ENCODE measurements at places on chromosomes 7 and 10.
A peak's percentile ranks its signal among the peaks of the same experiment; 100 is the strongest.

GRCh38 chr7:75872073-75872782, 6.6 kb upstream of the RHBDD2 start:
- no peak for DNase-seq

- DNase-seq = no peak
Observed at GRCh38 chr7:25846722-25847121, 305.3 kb upstream of the NFE2L3 start.

DNA sequence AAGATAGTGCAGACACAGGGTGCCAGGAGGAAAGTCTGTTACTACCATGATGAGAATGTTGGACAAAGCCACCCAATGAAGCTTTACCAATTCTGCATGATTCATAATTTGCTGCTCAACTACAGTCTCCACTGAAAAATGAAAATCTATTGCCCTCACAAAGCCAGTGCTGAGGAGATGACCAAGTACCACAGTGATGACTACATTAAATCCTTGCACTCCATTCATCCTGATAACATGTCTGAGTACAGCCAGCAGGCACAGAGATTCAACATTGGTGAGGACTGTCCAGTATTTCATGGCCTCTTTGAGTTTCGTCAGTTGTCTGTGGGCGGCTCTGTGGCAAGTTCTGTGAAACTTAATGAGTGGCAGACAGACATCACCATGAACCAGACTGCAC, 144.0 kb downstream of the PLCE1 start:
- no peak for DNase-seq

DNA sequence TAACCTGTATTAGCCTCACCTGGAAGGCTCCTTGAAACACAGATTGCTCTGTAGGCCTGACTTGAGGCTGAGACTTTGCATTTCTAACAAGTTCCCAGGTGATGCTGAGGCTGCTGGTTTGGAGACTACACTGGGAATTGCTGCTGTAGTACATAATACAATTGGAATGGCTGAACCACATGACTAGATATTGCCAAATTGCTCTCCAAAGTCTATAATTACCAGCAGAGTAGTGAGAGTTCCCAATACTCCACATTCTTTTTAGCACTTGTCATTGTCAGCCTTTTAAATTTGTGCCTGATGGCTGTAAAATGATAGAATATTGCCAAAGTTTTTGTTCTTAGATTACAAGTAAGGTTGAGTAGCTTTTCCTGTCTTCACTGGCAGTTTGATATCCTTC, 39.9 kb downstream of the PLEKHA8 start:
- no peak for DNase-seq

DNA sequence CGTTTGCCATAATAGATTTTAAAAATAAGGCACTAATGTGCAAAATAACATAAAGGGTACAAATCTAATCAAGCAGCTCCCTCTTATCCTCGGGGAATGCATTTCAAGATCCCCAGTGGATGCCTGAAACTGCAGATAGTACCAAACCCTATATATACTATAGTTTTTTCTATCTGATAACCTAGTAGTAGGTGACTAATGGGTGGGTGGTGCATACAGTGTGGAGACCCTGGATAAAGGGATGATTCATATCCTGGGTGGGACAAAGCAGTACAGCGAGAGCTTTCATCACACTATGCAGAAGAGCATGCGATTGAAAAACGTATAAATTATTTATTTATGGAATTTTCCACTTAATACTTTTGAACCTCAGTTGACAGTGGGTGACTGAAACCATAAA, 464.5 kb downstream of the GRID1 start:
- DNase-seq = no peak

GRCh38 chr10:110009736-110010475, 2.1 kb downstream of the ADD3 start:
- peak; percentile 71 for DNase-seq

DNA sequence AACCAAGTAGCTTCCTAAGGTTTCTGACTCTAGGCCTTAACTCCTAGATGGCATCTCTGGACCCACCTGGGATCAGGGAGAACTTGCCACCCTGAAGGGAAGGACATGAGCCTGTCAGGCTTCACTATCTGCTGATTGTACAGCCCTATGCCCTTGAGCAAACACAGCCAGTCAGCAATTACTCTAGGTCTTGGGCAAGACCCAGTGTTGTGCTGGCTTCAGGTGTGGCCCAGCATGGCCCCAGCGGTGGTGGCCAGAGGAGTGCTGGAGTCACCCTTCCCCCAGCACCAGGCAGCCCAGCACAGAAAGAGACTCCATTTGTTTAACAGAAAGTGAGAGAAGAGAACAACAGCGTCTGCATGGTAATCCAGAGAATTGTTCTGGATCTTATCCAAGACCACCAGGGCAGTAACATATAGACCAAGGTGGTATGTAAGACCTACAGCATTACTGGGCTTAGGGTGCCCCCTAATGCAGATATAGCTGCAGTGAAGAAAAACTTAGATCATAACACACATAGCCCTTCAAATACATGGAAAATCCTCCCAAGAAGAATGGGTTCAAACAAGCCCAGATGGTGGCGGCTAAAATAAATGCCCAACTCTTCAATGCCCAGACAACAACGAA, 207.7 kb downstream of the MAGI2 start:
- no peak for DNase-seq

DNA sequence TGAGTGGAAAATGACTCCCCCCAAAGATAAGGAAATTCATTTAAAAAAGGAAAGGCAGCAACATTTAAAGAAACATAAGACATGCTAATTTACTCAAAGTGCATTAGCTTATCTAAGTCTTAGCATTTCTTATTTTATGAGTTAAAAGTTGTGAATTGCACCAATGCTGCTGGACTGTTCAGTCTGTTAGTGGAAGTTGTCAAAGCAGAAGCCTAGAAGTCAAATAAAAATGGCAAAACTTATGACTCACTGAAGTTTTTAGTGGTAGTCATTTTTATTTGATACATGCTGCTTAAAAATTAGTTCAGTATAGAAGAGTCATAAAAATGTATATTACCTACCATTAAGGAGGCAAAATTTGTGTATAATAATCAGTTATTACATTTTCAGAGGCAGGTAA, 90.8 kb upstream of the FGL2 start:
- DNase-seq = no peak

DNA sequence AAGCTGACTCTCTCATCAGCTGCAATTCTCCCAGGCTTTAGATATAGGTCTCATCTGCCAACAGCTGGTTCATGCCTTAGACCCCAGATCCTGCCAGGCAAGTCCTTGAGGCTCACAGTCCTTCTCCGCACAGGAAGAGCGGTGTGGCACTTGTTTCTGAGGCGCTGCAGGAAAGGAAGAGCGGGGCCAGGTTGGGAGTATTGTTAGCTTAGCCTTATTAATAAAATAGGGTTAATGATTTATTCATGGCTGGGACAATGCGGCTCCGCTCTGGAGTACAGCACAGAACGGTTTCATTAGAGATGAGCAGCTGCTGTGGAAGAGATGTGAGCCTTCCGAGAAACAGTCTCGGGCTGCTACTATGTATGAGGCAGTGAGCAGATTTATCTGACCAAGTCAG, 78.1 kb downstream of the FZD1 start:
- no peak for DNase-seq

- DNase-seq = no peak
Observed at GRCh38 chr10:22466763-22467334, 121.6 kb downstream of the SPAG6 start.

- DNase-seq = no peak
Observed at GRCh38 chr10:11698691-11699549, 43.3 kb upstream of the ECHDC3 start.

DNA sequence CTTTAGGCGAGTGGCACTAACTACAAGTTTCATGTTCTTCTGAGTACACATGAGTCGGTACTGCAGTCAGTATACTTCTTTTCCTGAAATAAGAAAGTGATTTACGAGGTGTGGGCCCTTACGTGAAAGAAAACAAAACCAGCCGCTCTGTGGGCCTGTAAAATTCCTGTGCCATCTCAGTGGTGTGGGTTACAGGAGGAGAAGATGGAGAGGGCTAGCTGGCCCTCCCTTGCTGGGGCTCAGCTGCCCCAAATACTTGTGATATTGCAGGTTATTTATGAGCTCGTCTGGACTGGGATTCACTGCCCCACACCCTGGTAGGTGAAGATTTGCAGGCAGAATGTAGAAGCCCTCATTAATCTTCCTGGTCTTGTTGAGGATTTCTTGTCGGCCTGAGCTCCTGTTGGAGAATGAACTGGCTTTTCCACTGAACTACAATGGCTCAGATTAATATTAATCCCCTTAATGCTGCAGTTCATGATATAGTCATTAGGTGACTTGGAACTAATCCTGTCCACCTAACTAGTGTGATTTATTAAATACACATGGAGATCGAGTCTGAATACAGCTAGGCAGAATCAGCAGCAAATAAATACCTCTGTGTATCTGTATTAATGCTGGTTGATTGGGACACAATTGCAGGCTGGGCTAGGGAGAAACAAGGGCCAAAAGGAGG, 68.0 kb downstream of the GBF1 start:
- no peak for DNase-seq

- DNase-seq = no peak
Observed at GRCh38 chr10:60246382-60246781, 143.3 kb downstream of the ANK3 start.

DNA sequence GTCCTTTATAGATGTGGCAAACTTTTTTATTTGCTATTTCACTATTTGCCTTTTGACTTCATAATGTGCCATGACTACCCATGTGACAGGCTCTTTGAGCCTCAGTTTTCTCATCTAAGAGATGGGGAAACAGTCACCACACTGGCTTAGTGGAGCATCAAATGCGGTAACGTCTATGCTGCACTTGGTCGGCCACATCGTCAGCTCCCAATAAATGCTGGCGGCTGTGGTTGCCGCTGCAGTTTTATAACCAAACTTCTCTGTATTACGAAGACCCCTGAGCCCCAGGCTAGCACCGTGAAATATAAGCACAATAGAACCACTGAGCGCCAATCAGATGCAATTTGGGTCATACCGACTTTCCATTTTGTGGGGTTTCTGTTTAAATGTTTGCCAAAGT, 56.2 kb downstream of the PARP12 start:
- no peak for DNase-seq

DNA sequence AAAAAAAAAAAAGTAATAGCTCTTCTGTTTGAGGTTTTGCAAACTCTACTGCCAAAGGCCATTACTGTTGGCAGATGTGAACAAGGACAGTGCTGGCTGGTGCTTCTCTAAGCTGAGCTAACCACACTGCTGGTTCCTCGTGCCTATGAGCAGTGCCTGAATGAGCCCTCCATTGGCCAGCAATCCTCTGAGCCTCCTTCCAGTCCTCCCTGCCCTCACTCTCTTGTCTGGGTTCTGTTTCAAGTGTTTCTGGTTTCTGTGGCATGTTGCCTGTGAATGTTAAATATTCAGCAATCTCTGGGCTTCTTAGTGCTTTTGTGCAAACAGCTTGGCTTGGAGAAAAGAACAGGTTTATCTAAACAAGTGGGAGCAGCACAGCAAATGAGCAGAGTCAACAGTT, 161.3 kb upstream of the AUTS2 start:
- DNase-seq = no peak

DNA sequence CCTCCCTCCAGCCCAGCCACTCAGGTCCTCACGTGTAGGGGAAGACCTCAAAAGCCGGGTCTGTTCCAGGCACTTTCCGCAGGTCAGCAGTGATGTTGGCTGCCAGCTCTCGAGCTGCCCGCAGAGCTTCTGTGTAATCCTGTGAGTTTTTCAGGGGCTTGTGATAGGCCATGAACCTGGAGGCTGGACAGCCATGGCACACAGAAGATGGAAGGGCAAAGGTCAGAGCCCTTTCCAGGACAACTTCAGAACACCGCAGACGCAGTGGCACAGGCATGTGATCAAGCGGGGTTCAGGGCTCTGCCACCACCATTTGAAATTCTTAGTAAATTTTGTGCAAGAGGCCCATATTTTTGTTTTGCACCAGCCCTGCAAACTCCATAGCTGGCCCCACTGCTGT, 24.0 kb downstream of the NPC1L1 start:
- no peak for DNase-seq

GRCh38 chr7:78714356-78714755, 739.1 kb downstream of the MAGI2 start:
- no peak for DNase-seq

GRCh38 chr10:130073912-130074311, 36.7 kb downstream of the C10orf143 start:
- no peak for DNase-seq

DNA sequence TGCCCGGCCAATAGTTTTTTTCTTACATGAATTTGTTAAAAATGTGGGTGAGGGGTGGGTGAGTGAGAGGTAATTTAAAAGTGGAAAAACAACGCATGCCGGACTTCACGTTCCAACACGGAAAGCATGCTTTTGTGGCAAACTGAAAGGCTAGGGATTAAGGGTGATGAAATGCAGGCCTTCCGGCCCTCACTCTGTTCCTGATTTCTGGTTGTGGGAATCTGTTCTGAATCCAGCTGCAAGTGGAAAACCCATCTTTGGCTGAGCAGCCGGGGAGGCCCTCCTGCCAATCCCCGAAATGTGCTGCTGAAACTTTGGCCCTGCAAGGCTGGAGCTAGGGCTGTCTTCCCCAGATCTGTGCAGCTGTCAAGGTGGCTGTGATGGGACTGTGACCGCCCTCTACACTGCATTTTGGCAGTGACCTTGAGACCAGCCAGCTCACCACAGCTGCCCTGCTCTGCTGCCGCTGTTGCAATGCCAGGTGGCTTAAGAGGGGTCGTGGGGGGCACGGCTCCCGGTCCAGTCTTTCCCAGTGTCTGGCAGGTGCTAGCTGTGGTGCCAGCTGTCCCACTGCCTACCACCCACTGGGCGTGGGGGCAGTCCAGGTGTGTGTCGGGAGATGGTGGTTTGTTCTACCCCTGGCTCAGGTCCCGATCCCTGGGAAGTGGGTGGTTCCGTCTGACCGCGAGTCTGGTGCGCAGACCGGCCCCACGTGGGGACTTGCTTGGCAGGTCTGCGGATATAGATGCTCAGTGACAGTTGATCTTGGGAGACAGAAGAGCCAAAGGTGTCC, 39.0 kb downstream of the TET1 start:
- no peak for DNase-seq

DNA sequence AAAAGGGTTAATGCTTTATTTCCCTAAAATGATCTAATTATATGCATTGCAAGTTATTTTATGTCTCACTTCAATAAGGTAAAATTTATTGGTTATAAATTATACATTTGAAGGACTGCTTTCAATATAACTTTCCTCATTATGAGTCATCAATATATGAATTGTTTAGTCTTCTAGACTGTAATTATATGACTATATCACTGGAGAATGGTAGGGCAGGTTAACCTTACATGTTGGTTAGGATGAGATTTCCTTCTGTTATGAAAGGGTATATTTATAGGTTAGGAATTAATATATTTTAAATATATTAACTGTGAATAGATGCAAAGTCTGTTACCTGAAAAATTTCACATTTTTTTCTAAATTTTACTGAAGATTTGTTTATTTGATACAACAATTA, 406.4 kb upstream of the ETV1 start:
- DNase-seq = no peak

- DNase-seq = no peak
Observed at GRCh38 chr10:112959207-112959838, 9.3 kb downstream of the TCF7L2 start.

Measured in DND-41 (cell line).